T-helper 1 cell (primary cell): ENCODE measurements at places on chromosomes 6 and 20.

GRCh38 chr6:53433261-53433950 lies 84.7 kb upstream of the ELOVL5 start:
- DNase-seq, result no peak

- DNase-seq, result no peak
Observed at GRCh38 chr6:142297996-142298753, 3.6 kb upstream of the ADGRG6 start.

- no peak for DNase-seq
Observed at GRCh38 chr6:111162504-111162903, 75.2 kb downstream of the SLC16A10 start.

- DNase-seq, result no peak
Observed at GRCh38 chr6:131283466-131284175, 148.4 kb downstream of the AKAP7 start.

DNA sequence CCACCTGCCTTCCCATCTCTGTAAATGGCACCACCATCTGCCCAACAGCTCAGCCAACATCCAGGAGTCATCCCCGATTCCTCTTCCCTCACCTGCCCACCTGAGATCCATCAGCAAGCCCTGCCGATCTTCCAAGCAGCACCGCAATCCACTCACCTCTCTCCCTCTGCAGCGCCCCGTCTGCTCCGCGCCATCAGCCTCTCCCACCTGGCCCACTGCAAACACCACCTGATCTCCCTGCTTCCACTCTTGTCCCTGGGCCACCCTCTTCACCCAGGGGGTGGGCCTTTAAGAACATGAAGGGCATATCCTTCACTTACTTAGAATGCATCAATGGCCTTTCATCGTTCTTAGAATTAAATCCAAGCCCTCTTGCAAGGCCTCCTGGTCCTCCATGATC lies 457.3 kb upstream of the SULF2 start:
- no peak for DNase-seq

DNA sequence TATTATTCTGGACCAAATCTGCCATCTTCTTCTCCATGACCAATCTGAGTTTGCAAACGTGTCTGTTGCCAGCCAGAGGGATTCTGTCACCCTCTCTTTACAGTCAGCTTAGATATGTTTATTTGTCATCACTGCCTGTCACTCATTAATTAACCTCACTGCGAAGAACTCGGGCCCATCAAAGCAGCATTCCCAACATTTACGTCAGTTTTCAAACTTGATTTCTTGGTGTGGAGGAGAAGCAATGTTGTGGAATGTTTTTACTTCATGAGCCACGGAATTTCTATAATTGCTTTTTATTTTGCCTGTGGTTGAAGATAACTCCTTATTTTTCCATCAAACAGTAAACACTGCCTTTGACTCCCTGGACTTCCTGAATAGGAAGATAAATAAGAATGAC lies 91.8 kb upstream of the CNKSR3 start:
- no peak for DNase-seq

DNA sequence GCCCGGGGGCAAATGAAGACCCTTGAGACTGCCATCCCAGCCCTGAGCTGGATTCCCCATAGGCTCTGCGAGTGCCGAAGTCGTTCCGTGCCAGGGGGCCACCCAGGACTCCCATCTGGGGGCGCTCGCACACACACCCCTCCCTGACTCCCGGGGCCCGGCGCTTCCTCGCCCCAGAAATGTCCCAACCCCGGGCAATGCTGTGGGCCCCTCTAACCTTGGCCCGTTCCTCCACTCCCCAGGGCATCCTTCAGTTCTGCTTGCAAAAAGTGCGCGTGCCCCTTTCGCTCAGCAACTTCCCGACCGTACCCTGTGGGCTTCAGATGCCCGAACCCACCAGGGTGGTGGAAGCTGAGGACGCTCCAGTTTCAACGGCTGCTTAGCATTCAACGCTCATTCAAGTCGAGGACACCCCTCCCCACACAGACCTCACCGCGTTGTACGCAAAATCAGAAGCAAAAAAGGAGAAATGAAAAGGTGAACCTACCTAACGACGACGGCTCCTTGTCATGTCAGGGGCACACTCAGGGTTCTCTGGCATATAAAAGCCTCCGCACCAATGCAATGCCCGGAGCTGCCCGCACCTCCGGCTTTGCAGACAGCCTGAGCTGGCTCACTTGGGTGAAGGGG lies 25.3 kb downstream of the RIPOR2 start:
- no peak for DNase-seq

- DNase-seq, result no peak
Observed at GRCh38 chr6:89081129-89081422, 525 bp downstream of the PNRC1 start.

GRCh38 chr6:16336911-16337294 lies 98.5 kb downstream of the GMPR start:
- no peak for DNase-seq

GRCh38 chr6:31558631-31559500 lies 11.5 kb downstream of the NFKBIL1 start:
- DNase-seq, result peak; percentile 55

DNA sequence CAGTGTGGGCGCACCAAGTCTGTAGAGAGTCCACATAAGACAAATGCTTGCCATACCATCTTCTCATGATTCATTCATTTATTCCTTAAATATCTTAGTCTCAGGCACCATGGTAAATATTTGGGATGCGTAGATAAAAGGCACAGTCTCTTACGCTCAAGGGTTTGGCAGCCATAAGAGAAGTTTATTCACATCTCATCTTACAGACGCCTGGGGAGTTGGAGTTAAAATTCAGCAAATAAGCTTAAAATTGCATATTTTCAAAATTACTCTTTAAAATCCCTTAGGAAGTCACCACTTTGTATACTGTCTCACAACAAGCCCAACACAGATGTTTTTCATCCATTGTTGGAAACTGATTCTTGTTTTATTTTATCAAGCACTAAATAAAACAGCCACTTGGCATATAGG lies 363.3 kb downstream of the KIF16B start:
- no peak for DNase-seq

GRCh38 chr6:142321451-142321850 lies 19.6 kb downstream of the ADGRG6 start:
- DNase-seq, result no peak

GRCh38 chr20:51643390-51643789 lies 100.9 kb upstream of the NFATC2 start:
- no peak for DNase-seq

DNA sequence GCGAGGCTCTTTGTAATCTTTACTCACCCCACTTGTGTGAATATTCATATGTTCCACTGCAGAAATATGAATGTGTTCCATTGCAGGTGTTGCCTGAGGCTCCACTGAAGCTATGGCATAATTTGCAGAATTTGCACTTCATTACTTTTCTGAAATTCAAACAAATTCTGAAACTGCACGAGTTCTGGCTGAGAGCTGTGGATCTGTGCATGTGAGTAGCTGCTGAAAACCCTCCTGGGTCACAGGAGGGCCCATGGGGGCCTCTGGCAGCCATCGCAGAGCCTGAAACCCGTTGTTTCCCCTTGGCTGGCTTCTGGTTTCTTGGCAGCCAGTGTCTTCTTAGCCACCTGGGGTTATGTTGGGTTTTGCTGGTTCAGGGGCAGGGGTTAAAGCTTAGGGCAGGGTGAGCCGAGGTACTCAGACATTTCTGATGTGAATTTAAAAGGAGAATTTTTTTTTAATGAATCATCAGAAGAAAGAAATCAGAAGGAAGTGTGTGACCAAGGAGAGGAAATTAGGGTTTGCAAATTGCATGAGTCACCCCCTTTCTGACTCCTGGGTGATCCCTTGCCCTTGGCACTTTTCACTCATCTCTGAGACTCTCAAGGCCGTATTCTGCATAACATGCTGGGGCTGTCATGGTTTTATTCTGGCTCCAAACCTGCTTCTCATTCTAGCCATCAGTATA lies 40.6 kb downstream of the TOX2 start:
- no peak for DNase-seq

DNA sequence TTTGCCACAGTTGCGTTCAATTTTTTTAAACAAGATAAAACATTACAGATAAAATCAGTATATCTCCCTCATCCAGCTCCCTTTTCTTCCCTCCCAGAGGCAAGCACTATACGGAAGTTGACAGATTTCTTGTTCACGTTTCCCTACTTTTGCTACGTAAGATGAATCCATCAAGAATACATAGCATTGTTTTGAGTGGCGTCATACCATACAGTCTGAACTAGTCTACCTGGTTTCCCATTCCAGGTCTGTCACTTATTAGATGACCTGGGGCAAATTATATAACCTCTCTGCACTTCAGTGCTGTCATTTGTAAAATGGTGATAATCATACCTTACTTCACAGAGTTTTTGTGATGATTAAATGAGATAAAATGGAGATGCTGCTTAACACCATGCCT lies 184.3 kb upstream of the SOX4 start:
- no peak for DNase-seq

- DNase-seq, result no peak
Observed at GRCh38 chr20:4720977-4721349, 746 bp upstream of the PRND start.

DNA sequence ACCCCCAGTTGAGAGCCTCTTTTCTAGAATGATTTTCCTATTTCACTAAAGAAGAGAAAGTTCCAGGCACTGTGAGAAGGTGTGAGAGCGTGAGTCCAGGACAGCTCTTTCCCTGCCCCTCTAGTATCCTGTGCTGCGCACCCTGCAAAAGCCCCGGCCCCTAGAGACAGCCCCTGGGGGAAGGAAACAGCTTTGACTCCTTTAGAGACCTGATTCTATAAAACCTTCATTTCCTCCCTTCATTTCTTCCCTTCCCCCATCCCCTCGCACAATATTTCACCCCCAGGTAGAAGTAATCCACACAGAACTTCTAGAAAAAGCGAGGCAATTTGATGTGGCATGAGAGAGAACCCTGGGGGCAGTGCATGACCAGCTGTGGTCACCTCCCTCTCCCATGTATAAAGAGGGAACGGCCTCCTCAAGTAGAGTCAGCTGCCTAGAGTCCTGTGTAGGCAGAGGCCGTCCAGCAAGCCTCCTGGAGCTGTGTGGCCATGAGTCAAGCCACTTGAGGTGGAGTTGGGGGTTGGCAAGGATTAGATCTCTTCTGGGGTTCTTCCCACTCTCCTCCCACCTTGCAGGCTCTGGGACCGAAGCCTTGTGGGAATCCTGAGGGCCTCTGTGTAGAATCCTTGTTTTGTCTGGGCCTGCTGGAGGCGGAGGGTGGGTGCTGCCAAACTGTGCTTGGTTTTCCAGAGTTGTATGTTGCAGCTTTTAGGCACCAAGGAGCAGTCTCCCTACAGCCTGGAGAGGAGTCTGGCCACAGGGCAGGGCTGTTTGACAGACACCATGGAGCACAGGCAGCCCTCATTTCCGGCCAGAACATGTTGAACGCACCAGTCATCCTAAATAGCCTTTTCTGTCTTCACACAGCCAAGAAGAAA lies 41.7 kb downstream of the CHMP4B start:
- no peak for DNase-seq

DNA sequence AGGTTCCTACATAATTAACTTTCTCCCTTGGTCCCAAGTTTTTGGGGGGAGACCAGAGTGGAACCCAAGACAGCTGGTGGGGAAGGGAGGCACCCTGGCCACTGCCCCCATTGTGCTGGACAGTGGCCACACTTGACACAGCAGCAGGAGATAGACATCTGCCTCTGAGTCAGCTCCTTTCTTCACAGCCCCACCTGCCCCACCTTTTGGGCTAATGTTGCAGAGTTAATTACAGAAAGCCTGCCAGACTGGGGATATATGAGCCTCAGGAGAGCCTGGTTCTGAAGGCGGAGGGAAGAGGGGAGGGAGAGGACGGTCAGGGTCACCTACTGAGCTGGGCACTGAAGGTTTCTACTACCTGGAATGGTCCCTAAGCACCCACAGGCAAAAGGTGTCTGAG lies 50.6 kb downstream of the MAFB start:
- DNase-seq, result no peak

DNA sequence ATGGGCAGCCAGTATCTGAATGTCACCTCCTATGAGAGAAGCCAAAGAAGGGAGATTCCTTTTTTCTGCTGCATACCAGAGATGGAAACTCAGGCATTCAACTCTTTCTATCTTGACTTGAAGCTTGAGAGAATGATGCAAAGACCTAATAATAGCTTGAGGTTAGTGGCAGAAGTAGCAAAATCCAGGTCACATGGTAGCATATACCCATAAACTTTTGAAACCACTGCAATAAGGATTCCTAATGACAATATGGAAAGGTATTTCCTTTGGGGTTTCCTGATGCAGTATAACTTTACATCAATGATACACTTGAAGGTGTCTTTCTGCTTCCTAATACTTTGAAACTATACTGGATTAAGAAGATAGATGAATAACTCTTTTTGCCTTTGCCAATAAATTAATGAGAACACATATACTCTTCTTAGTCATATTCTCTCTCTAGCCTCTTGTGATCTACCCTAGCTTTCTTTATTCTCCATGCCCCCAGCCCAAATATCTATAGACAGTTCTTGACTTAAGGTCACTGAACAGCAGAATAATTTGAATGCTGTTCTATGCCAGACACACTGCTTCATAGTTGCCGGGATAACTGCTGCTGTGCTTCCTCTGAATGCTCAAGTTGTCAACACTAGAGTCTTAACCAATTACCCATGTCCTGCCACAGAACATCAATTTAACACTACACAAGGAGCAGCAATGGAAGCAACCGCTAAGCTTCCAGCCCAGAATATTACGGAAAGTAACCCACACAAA lies 155.5 kb upstream of the SIM1 start:
- DNase-seq, result no peak

DNA sequence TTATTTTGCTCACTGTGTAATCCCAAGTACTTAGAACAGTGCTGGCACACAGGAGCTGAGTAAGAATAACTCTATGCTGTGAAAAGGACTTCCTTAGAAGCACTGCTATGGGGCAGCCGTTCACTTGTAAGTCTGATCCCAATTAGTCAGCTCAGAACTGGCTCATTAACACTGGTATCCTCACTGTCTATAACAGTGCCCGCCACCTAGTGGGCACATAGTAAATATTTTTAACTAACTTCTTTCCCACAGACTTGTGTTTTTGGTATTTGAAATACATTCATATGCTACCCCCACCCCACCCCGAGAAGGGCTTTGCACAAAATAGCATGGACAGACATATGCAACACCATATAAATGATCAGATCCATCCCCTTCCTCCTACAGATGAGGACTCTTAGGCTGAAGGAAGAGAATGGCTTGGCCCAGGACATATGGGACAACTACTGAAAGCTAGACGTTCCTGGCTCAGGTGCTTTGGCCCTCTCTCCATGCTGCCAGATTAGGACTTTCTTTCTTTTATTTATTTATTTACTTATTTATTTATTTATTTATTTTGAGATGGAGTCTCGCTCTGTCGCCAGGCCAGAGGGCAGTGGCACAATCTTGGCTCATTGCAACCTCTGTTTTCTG lies 47.1 kb downstream of the DST start:
- DNase-seq, result no peak

GRCh38 chr6:33088258-33088930 lies 12.6 kb downstream of the HLA-DPB1 start:
- no peak for DNase-seq

DNA sequence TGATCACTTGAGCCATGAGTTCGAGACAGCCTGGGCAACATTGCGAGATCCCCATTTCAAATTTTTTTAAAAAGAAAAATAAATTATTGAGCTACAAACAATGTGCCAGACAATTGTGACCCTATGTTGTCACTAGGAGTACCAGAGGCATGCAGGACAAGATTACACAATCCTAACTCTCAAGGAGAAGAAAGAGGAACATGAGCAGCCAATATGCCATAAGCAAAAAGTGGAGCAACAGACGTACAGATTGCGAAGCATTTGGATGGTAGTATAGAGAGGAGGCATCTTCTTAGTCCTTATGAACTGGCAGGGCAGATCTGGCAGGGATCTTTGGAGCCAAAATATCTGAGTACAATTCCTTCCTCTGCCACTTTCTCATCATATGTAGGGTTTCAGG lies 156.4 kb downstream of the OR2B2 start:
- no peak for DNase-seq
